Activated CD4-positive, alpha-beta T cell treated with anti-CD3 and anti-CD28 coated beads for 24 hours (primary cell): ENCODE measurements at places on chromosomes 4 and X.

DNA sequence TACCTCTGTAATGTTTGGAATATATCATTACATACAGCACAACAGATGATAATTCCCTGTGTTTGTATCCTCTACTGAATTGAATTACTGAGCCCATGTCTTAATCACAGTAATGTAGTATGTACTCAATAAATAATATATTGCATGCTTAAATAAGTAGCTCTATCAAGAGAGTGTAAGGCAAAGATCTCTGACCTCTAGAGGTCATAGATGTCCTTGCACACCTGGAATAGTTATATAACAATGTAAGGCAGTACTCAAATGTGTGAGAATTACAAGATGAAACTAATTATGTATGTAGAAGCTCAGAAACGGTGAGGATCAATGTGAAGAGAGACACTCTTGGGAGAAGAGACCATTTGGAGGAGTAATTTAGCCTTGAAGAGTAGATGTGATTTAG, 14.3 kb upstream of the GCNA start:
- DNase-seq: no peak

GRCh38 chr4:5444918-5445517, 263.3 kb downstream of the EVC2 start:
- DNase-seq: no peak

DNA sequence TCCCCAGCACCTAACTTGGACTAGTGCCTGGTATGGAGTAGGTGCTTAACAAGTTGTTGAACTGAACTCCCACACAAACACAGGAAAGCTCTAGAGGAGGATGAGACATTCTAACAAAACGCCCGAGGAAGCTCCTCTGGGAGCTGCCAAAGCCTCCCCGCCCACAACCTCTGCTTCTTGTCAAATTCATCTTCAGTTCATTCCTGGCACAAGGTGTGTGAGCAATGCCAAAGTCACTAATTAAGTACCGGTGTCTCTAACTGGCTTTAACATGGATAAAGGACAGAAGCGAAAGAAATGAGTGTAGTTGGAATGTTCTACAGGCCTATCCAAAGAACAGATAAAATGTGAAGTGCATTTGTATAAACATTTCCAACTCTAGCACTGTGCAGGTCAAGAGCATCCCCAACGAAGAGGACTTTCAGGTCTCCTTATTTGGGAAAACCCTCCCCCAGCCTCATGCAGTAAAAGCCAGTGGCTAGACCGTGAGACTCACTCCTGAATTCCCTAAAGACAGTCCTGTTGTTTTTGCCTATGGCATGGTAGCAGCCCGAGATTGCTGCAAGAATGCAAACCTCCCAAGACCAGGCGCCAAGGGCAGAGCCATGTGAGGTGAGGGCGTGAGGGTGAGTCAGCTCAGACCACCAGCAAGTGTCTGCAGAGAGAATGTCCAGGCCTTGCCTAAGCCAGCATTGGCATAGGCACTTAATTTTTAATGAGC, 72.2 kb upstream of the KLF3 start:
- no peak for DNase-seq

GRCh38 chr4:138535316-138535715, 293.2 kb upstream of the SLC7A11 start:
- DNase-seq: no peak

DNA sequence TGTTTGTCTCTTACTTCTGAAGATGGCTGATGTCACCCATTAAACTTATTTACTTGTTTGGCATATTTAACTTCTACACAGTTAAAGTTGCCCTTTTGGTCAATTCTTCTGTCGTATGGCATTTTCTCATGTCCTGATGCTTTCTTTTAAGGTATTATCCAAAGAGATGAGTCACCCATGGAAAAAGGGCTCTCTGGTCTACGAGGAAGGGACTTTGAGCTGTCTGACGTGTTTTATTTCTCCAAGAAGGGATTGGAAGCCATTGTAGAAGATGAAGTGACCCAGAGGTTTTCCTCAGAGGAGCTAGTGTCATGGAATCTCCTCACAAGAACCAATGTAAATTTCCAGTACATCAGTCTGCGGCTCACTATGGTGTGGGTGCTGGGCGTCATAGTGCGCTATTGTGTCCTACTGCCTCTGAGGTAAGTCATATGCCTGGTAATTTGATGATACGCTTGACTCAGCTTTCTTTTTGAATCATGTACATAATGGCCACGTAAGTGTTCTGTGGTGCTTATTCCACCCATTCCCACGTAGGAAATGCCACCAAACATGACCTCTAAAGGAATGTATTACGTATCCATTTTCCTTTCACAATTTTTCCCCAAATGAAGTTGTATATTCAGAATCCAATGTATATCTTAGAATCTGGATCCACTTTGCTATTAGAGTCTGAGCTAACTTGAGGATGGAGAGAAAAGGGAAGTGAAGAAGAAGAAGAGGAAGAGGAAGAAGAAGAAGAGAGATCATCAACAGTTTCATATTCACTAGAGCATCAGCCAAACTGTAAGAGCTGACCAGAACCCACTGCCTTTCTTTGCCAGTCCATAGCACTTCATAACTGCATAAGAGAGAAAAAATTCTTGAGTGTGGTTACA, 45.7 kb downstream of the GPAT3 start:
- no peak for DNase-seq

GRCh38 chr4:168449719-168450452, 30.4 kb downstream of the DDX60L start:
- DNase-seq: no peak

DNA sequence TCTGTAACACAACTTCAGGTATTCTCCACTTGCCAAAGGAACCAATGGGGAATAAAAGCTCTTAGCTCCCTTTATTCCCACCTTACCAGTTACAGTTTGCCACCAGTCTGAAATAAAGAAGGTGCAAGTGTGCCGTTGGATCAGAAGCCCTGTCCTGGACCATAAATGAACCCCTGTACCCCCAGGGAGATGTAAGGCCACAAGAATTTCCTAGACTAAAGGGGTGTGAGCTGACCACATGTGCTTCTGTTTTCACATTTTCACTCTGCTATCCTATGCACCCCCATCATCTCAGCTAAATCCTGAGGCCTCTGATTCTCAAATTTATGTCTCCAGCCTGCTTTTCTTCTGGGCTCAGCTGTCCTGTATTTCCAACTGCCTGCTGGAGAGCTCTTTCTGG, 221.2 kb downstream of the SPRY1 start:
- DNase-seq: no peak

DNA sequence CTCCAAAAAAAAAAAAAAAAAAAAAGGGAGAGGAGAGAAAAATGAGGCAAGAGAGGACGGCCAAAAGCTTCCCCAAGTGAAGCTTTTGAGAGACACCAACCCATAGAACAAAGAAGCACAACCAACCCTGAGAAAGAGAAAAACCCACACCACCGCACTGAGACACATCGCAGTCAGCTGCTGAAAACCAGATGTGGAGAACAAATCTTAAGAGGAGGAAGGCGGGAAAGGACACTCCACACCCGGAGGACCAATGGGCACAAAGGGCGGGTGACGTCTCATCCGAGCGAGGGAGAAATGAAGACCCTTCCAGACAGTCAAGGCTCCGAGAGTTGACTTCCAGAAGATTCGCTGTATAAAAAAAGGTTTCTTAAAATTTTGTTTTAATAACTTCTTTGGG, 112.1 kb downstream of the AFAP1 start:
- DNase-seq: no peak

- DNase-seq: no peak
These were observed 5.1 kb upstream of the MCUB start for GRCh38 chr4:109554971-109555370.

- no peak for DNase-seq
These were observed 24.0 kb downstream of the INTS6L start for GRCh38 chrX:135544338-135544948.

DNA sequence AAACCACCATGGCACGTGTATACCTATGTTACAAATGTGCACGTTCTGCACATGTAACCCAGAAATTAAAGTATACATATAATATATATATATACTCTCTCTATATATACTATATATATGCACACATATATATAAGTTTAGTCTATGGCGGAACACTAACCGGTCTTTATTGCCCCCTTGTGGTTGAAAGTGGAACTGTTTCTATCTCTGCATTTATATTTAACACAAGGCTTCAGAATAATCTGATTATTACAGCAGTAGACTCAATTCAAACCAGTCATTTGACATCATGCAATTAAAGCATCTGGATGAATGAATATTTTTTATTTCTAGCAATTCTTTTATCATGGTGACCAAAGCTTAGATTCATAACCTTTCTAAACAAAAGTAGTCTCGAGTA, 14.6 kb downstream of the RAB9B start:
- peak; percentile 58 for DNase-seq

GRCh38 chr4:142683997-142684396, 162.1 kb downstream of the INPP4B start:
- DNase-seq: no peak

- DNase-seq: no peak
These were observed 210.0 kb downstream of the SHOX start for GRCh38 chrX:840556-840955.
